ENCODE measurements at places on chromosomes 4 and X.

DNA sequence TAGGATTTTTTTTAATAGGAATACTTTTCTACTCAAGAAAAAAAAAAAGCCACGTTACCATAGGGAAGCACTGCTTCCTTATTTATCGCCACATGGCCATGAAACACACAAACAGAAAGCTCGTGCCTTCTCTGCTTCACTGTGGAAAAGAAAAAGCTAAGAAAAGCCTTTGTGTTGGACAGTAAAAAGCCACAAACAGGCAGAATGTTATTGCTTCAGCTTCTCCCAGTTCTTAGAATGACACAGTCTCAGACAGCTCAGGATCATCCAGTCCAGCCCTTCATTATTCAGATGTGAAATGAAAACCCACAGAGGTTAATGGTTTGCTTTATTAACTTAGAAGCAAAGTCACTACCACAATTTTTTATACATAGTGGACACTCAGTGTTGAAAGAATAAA lies 181.6 kb upstream of the NOCT start:
- no peak for DNase-seq

- peak; percentile 10 for DNase-seq
These were observed 1.2 kb downstream of the AKAP17A start for GRCh38 chrX:1592470-1593142.

DNA sequence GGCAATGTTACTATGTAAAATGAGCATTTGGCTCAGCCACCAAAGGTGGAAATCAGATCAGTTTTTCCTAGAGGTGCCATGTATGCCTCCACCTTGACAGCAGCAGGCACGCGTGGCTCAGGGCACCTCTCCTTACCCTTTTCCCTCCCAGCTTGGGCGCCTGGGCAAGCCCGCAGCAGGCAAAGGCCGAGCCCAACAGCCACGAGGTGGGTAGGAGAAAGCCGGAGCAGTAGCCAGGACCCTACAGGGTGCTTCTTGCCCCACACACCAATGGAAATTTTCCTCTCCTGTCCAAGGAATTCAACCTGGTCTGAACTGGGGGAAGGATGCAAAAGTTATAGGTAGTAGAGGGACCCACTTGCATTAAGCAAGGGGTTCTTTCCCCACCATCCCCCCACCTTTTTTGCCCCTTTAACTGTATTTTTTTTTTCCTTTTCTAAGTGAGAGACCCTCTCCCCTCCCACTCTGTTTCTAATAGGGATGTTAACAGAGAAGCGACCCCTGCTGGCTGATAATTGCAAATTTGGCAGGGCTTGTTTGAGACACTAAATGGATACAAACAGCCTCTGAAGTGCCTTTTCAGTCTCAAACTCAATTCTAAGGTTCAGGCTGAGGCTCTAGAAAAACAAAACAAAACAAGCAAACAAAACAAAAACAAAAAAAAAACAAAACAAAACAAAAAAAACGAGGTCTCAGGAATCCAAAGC lies 895.1 kb downstream of the PCDH18 start:
- no peak for DNase-seq

- no peak for DNase-seq
These were observed 180.6 kb upstream of the MAP3K15 start for GRCh38 chrX:19695884-19696283.

Measured in stimulated activated CD4-positive, alpha-beta T cell treated with anti-CD3 and anti-CD28 coated beads, Interleukin-4, amount 100 ng/mL, for 1 hour (primary cell).